CD4-positive, alpha-beta T cell (primary cell): ENCODE measurements at places on chromosomes 7 and 10.

GRCh38 chr7:134742688-134743350, 36.6 kb upstream of the CALD1 start:
- no peak for DNase-seq

DNA sequence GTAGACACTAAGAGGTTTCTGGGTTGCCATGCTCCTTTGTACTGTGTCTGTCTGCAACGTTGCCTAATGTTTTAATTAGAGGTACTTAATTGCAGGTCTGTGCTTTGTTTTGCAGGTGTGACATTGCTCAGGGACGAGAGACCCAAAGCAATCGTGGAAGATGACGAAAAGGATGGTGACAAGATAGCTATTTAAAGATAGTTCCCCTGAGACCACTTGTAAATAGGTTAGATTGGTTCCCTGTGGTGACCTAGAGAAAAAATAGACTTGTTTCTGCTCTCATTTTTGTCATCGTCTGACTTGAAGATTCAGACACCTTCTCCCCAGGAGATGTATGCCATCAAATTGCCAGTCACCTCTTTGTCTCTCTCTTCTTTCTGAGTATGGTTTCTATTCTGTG, 20.1 kb downstream of the PPP1R17 start:
- no peak for DNase-seq

DNA sequence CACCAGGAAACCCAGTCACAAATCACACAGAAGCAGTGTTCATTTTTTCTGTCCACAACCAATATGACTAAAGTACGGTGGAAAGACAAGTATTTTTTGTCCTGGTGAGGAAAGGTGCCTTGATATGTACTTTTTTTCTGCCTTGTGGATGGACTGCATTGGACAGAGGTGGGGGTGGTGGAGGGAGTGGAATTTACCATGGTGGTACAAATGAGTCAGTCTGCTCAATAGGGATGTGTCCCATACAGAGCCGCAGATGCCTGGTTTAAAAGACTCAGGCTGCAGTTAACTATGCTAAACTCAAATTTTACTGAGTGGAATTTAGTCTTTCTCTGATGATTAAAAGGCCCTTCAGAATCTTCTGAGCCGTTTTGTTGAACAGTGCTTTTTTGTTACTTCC, 674.5 kb upstream of the GALNT17 start:
- no peak for DNase-seq

DNA sequence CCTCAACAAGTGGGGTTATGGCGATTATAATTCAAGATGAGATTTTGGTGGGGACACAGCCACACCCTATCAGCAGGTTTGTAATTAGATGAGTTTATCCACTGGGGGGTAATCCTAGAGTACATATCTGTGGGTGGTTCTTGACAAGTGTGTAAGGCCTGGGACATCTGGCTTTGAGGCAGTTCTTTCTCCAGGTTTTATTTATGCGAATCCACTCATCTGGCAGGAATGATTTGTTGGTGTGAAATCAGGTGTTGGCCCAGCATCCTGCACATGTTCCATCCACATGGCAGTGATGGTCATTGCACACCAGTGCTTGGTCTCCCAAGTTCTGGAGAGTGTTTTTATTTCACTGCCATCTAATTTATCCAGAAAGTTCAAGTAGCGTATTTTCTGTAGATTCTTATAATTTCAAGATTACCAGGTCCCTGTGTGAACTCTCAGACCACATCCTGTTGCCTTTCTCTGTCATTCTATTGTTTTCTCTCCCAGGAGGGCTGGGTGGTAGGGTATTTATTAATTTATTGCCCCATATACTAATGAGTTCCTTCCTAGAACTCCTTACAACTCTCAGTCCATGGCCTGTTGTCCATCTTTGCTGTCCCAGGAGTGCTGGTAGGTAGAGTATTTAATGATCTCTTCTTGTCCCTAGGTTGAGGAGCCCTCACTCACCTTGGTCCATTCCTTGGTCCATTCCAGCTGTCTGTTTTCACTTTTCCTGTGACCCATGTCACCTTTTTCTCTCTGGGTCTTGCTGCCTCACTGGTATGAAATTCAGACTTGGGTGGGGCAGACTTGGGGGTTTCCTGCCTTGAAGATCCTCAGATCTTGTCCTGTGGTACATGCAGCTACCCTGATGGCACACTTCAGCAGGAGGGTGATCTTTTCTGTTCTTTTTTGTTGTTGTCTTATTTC, 10.4 kb downstream of the RALA start:
- DNase-seq = peak; percentile 34

DNA sequence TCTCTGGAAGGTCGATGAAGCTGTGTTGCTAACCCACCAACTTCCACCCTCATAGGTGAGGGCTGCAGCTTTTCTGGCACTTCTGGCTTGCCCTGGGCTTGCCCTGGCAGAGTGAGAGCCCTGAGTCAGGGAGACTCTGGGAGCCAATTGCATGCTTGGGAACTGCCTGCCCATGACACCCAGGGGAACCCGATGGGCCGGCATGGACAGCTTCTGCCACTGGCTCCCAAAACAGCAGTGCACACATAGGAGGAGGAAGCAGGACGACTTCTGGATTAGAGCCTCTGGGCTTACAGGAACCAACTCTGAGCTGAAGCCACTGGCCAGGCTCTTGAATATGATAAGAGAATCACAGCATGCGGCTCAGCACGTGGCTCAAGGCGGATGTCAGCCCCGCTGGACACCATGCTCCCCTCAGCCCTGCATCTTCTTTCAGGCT, 135.2 kb upstream of the UNC5B start:
- no peak for DNase-seq

GRCh38 chr7:158430308-158431034, 157.2 kb downstream of the PTPRN2 start:
- DNase-seq = no peak

DNA sequence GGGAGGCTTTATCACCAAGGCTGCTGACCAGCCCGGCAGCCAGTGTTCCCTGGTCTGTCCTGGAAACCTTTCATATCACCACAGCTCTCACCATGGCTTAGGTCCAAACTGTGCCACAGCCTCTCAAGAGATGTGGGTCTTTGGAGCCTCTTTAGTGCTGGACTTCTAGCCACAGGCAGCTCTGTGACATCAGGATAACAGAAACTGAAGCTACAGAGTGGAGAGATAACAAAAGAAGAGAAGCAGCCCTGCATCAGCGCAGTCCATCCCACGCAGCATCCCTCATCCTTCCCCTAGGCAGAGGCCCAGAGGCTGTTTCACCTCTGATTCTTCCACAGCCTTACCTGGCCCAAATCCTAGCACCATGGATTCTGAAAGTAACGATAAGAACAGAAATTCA, 187.9 kb upstream of the KMT2E start:
- DNase-seq = no peak

GRCh38 chr10:112461029-112461887, 14.2 kb downstream of the VTI1A start:
- no peak for DNase-seq

- DNase-seq = no peak
These were observed 361.0 kb downstream of the FRMD4A start for GRCh38 chr10:13969792-13970140.

DNA sequence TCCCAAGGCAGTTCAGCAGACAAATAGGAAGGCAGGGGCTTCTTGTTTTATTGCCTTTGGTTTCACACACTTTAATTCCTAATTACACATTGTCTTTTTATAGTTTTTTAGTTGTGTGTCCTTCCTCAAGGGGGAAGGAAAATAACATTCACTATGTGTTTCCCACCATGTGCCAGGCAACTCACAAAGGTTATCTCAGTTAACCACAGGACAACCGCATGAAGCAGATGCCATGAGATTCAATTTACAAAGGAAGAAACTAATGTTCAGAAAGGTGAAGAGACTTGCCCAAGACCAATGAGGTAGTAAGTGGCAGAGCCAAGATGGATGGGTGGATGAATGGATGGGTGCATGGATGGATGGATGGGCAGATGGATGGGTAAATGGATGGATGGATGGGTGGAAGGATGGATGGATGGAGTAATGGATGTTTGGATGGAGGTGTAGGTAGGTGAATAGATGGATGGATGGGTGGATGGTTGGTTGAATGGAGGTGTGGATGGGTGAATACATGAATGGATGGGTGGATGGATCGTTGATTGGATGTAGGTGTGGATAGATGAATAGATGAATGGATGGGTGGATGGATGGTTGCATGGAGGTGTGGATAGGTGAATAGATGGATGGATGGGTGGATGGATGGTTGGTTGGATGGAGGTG, 77.9 kb downstream of the ARHGAP22 start:
- DNase-seq = no peak

DNA sequence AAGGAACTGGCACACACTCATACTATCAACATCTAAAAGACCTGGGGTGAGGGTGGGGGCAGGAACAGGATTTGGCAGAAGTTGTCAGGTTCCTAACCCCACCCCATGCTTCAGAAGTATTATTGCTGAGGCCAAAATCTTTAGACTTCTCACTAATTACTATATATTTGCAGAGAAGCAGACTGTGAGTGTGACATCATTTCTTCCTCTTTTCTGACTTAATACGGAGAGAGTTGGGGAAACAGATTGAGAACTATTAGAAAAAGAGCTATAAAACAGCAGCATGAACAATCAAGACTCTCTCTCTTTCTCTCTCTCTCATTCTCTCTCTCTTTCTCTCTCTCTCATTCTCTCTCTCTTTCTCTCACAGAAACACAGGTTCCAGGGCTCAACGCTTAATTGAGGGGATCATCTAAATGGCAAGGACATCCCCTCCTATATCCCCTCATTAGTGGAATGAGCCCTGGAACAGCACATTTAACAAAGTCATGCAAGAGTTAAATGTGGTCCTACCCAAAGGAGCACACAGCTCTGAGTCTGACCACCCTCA, 94.8 kb downstream of the KCNMA1 start:
- DNase-seq = no peak

GRCh38 chr10:33773886-33774480, 439.5 kb upstream of the NRP1 start:
- DNase-seq = no peak

DNA sequence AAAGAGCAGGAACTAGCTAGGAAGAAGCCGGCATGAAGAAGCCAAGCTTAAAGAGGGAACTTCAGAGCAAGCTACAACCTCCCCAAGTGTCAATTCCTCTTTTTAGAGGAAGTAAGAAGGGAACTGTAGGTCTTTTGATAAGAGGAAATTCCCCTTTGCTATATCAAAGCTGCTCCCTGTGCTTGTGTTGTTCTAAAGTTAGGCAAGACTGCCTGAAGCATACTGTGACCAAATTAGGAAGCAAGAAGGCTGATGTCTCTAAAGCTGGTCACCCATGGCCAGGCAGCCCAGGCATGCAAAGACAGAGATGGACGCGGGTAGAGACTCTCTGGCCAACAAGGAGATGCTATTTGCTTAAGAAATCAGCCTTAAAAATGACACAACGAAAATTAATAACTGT, 87.9 kb downstream of the RNF216 start:
- DNase-seq = no peak

- no peak for DNase-seq
These were observed 141.9 kb upstream of the KLF14 start for GRCh38 chr7:130875901-130876300.

DNA sequence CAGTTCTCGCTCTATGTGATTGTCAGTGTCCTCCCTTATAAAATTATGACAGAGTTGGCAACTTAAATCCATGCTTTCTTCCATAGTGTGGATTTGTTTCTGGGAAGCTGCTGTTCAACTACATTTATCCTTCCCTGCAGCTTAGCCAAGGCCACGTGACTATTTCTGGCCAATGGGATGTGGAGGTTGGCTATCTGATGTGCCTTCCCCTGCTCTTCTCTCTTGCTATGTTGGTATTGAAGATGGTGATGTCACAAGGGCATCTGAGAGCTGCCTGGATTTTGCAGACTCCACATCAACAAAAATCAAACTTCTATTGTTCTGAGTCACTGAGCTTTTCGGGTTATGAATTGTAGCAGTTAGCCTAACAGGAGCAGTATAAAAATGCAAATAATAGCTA, 164.9 kb upstream of the RHOBTB1 start:
- no peak for DNase-seq

GRCh38 chr10:7471720-7472367, 61.0 kb upstream of the SFMBT2 start:
- no peak for DNase-seq

DNA sequence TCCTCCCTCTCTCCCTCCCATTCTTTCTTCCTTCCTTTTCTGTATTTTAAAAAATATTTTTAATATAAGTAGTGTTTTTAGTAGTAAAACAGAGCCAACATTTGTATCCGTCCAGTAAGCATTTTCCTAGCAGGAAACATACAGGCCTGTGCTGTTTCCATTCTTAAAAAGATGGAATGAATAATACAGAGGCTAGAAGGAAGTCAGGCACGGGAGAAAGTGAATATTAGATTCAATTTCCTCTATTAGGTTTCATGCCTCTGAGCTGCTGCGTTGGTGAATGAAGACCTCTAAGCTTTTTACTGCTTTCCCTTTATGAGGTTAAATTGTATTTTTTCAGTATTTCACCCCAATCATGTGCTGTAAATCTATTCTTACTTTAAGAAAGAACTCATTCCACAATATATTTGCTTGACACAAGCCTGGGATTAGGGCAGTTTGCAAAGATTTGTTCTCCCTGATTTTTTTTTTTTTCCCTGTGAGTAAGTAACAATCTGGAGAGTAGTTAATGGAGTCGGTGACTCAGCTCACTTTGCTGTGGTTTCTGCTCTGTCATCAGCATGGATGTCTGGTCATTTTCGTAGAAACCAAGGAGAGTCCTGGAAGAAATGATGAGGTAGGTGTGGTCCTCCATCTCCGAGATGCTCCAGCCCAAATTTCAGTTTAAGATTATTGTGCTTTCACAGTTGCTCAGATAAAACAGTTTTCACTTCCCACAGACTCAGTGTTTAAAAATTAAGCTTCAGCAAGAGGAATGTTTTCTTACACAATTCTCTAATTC, 76.1 kb upstream of the PITRM1 start:
- DNase-seq = no peak

GRCh38 chr10:93568105-93568390, 1.6 kb downstream of the FFAR4 start:
- DNase-seq = no peak

- DNase-seq = no peak
These were observed 94.2 kb upstream of the CDK1 start for GRCh38 chr10:60684091-60684490.

DNA sequence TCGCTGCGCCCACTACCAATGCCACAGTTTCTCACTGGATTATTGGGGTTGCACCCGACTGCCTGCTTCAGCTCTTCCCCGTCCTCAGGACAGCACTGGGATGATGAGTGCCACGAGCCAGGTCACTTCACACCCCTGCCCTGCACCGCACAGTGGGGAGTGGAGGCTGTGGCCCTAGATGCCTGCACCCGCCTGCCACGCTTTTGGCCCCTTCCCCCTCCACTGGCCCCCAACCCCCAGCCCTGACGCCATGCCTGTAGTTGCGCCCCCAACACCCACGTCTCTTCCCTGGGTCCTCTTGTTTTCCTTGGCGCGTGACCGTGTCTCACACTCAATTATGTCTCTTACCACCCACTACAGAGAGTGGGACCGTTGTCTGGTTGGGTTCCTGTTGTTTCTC, 134.3 kb downstream of the VIPR2 start:
- no peak for DNase-seq

GRCh38 chr10:14405076-14406065, 74.6 kb upstream of the FRMD4A start:
- DNase-seq = no peak

DNA sequence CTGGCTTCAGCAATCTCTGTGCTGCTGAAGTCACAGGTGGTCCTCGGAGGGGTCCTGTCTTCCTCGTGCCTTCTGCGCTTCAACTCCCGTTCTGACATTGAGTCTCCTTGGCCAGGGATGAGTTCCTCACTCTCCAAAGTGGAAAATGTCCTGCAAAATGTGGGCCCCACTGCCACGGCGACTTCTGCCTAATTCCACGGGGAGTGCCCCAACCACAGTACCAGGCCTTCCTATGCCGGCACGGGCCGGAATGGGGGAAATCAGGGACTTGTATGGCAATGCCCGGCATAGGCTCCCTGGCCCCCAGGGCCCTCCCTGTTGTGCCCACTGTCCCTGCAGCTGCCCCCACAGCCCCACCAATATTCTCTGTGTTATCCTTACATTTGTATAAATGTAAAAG, 420.5 kb downstream of the TCERG1L start:
- DNase-seq = no peak
